ENCODE measurements at places on chromosomes 7 and 10.

- DNase-seq = no peak
These were observed 160.5 kb upstream of the TNRC18 start for GRCh38 chr7:5584096-5584495.

- no peak for DNase-seq
These were observed 1.2 kb downstream of the PARP12 start for GRCh38 chr7:140061607-140061930.

DNA sequence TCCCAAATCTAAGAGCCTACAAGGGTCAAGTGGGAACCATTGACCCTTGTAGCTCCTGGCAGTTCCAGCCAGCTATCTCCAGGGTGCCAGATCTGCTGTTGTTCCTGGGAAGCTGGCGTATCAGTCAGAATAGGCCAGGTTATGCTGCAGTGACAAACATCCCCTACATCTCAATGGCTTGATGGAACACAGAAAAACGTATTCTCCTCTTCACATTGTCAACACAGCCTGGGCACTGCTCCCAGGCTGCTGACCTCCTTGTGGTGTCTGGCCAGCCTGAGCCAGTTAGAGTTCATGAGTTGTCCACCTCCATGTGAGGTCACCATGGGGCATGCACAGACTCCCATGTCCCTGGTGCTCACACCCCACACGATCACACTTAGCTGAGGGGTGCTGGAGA lies 9.5 kb upstream of the TNRC18 start:
- no peak for DNase-seq

GRCh38 chr10:123796736-123797135 lies 94.9 kb downstream of the CPXM2 start:
- no peak for DNase-seq

- DNase-seq = no peak
These were observed 21.5 kb downstream of the GPRIN2 start for GRCh38 chr10:46534828-46535524.
